Activated CD4-positive, alpha-beta T cell treated with anti-CD3 and anti-CD28 coated beads, Interleukin-2, amount 50 U/mL, for 4 hours (primary cell): ENCODE measurements at places on chromosomes 4 and X.
A peak's percentile ranks its signal among the peaks of the same experiment; 100 is the strongest.

DNA sequence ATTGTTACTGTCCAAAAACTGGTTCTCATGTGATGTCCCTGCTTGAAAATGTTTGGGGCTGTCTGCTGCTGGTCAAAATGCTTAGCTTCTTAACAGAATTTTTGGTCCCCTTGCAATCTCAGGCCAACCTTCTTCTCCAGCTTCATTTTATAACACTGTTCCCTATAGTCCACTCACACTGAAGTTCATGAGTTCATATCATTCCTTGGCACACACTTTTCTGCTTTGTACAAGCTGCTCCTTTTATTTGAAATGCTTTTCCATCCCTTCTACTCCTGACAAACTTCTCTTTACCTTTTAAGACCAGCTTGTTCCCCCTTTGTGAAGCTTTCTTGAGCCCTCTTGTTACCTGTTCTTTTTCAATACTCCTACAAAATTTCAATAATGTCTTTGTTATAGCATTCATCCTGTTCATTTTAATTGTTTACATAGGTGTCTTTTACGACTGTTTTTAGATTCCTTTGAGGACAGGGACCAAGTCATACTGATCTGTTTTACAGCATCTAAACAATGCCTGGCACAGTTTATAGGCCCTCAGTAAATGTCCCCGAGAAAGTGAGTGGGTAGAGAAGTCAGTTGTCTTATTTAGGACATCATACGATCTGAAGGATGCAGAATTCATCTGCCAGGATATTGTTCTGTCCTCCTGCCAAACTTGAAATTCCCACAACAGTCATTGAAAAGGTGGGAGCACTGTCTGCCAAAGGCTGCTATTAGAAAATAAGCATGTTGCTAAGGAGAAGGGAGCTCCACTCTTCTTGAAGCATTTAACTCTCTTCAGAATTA lies 134.4 kb upstream of the BMPR1B start:
- DNase-seq = no peak

GRCh38 chr4:118124997-118125396 lies 90.7 kb downstream of the NDST3 start:
- no peak for DNase-seq

- no peak for DNase-seq
Measured at GRCh38 chr4:38189445-38189844, 229.2 kb downstream of the PTTG2 start.

GRCh38 chr4:90181644-90182043 lies 54.5 kb downstream of the CCSER1 start:
- DNase-seq = no peak

- no peak for DNase-seq
Measured at GRCh38 chrX:31800219-31800618, 728.4 kb upstream of the FTHL17 start.

DNA sequence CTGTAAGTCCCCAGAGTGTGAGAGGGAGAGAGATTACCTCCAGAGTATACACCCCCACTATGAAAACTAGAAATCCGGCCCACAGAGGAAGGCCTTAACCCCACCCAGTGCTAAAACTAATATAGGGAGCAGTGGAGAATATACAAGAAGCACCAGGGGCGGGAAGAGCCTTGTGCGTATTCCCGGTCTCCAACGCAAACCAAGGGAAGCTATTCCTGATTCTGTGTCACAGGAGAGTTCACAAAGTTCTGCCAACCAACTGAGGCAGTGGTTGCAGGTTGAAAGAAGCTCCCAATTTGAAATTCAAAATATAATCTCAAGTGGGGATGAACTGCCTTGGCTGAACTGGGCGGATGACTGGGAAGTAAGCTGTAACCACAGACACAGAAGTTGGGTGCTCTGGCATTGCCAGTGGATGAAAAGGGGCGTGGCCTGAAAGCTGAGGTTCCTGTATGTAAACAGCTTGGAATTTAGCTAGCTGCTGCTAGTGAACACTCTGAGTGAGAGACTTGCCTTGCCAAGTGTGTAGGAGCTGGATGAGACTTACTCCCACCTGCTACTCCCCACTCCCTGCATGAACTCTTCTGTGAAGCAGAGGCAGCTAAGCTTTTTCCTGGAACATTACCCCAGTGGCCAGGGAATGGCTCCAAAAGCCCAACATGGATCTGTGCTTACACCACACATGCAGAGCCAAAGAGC lies 32.7 kb downstream of the ELF2 start:
- DNase-seq = no peak

DNA sequence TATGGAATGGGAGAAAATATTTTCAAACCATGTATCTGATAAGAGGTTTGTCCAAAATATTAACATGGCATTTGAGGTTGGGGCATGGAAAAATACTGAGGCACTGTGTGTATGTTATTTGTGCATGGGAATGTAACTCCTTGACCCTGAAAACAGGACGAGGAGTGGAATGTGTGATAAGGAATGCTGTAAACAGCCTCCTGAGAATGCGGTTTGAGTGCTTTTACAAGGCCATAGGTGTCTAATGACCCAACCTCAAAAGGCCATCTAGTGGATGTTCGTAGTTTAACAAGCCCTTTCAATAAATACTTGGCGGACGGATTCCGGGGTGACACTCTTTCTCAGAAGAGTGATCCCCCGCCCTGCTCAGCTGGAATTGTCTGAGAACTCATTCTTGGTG lies 162.9 kb upstream of the USP9X start:
- DNase-seq = no peak

DNA sequence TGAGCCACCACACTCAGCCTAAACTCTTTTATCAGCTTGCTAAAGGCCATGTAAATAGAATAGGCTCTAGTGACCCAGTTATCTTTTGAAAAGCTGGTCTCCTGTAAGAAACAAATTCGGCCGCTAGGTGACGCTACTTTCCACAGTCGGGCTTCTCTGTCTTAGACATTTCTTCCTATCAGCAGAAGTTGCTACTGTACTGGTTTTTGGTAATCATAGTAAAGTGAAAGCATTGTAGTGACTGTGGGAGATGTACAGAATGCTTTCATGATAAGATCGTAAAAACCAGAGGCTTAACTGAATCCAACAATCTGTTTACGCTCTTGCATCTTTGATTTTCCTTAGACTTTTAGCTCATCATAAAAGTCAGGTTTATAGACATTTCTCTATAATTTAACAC lies 82.6 kb downstream of the GK start:
- peak; percentile 61 for DNase-seq

- DNase-seq = no peak
Measured at GRCh38 chrX:117511379-117511778, 605.2 kb downstream of the KLHL13 start.

DNA sequence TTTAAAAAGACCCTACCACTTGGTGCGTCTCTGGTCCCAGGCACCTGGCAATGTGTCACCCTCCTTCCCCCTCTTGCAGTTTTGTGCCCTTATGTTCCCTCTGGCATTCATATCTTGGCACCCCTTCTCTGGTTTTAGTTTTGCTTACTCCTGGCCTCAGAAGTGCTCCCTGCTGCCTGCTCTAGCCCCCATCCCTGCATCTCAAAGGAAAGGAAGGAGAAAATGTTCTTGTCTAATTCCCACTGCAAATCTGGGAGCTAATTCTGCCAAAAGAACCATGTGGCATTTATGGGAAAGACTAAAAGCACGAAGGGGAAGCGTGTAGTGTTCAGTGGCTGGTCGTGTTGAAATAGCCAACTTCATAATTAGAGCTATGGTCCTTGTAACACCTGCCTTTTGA lies 340.1 kb upstream of the RPS6KA3 start:
- DNase-seq = no peak

- no peak for DNase-seq
Measured at GRCh38 chr4:989722-990471, 3.1 kb downstream of the IDUA start.

GRCh38 chr4:176676901-176677300 lies 115.8 kb downstream of the VEGFC start:
- no peak for DNase-seq

GRCh38 chrX:2708592-2709188 lies 17.6 kb downstream of the CD99 start:
- no peak for DNase-seq
